AG20443 (cell line): ENCODE measurements at places on chromosomes 1 and 21.

- no peak for DNase-seq
Measured at GRCh38 chr1:234743791-234744611, 134.0 kb upstream of the IRF2BP2 start.

- DNase-seq: no peak
Measured at GRCh38 chr1:172427191-172427590, 6.7 kb downstream of the C1orf105 start.

DNA sequence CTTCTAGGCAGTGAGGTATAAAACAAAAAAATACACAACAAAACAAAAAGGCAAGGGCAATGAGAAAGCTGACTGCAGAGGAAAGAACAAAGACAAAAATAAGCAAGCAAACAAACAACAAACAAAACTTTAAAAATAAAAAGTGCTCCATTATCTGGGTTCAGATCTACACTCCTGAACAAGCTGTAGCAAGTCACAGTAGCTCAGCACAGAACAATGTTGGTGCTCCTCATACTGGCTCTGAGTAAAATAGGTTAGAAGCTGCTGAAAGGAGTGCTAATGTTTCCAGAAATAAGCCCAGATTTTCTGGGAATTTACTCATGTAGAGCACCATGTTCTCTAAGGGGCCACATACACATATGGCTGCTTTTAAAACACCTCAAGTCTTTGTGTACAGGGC lies 16.6 kb upstream of the DUSP10 start:
- no peak for DNase-seq

DNA sequence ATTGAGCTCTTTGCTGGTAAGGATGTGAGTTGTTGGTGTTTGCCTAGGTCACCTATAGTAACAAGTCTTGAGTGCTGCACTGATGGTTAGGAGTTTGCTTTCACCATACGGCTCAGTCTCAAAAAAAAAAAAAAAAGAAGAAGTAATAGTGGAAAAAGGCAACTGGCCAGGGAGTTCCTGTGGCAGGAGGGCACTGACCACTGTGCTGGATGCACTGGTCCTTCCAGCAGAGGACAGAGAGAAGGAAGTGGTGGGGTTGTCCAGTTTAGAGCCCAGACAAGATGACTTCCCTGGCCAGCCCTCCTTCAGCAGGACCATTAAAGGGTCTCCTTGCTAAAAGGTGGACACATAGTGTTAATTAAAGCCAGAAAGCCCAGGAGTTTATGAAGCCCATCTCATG lies 11.9 kb upstream of the PTCH2 start:
- DNase-seq: no peak

DNA sequence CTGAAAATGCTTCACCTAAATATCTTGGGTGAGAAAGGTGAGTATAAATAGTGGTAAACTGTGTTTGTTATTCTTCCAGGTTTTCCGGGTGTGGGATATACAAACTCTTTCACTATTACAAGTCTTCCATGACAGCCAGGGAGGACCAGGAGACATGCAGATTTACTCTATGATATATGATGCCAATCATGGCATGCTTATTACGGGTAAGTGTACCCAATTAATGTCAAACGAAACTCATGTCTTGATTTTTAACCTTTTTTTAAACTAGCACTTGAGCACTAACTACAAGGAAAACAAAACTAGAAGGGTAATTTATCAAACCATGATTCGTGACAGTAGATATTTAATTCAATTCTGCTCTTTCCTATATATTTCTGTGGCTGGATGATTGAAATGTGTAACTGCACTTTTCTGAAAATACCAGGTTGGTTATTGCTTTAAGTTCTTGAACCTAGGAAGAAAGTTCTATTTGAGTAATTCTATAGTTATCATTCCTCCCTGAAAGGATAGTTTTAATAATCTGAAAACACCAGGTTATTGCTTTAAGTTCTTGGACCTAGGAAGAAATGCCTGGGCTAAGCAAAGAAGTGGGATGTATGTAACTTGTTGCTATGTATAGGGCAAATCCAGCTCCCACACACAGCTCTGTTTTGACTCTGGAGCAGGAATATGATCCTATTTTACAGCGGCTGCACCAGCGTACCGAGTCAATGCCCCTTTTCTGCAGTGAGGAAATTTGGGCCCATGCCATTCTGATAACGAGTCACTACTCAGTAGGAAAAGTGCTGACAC lies 86.4 kb downstream of the WDR64 start:
- DNase-seq: no peak

- DNase-seq: no peak
Measured at GRCh38 chr1:92367496-92367895, 68.6 kb downstream of the RPAP2 start.

DNA sequence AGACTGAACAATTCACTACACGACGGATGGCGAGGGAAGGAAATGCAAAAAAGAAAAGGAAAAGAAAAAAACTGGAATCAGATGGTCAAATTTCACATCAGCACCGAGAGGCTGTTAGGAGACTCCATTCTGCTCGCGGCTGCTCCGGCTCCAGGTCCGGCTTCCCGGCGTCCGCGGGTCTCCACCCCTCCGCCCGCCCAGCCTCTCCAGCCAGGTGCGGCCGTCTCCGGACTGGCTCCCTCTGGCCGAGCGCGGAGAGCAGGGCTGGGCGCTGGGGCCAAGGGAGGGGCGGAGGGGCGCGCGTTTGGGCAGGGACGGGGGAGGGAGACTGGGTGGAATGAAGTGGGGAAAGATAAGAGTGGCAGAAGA lies 332 bp downstream of the KCNJ6 start:
- DNase-seq: peak; percentile 46

GRCh38 chr1:3731583-3732433 lies 20.4 kb upstream of the CCDC27 start:
- DNase-seq: no peak

- no peak for DNase-seq
Measured at GRCh38 chr1:53971718-53972117, 25.6 kb downstream of the LRRC42 start.

GRCh38 chr1:63821091-63822005 lies 47.5 kb downstream of the ROR1 start:
- DNase-seq: peak; percentile 26

- DNase-seq: no peak
Measured at GRCh38 chr1:170214117-170215032, 68.6 kb downstream of the NTMT2 start.

- no peak for DNase-seq
Measured at GRCh38 chr21:46196733-46197132, 12.5 kb upstream of the SPATC1L start.

DNA sequence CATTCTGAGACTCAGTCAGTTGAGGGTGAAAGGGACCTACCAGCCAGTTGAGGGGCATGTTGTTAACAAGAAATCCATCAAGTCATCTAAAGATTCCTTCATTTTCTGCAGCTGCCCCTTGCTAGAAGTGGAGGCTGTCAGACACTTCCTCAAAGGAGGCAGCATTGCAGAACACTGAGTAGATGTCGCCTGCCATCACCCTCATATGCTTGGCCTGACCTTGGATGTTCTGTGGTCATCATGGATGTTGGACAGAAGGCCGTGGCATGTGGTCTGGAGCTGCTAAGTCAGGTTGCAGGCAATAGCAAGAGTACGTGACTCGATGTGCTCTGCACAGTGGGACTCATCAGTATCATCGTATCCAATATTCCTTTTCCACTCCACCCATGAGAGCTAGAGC lies 70.6 kb downstream of the GATAD2B start:
- DNase-seq: no peak

DNA sequence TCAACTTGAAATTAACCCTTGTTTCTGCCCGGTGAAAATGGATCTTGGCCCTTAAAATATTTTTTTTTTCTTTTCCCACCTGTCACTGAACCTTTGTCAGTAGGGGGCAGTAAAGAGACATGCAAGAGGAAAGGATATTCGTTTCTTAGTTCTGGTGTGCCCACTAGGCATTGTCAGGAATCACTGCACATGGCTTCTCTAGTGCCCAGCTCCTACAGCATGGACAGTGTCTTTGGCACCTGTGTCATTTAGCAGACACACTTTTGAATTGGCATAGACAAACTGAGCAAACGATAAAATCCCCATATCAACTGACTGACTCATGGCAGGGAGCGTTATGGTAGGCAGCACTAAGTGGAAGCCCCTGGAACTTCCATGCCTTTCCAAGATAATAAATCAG lies 1048.1 kb downstream of the BRINP3 start:
- DNase-seq: no peak

- DNase-seq: peak; percentile 12
Measured at GRCh38 chr1:180643693-180644092, 11.9 kb downstream of the XPR1 start.

GRCh38 chr1:22808186-22808675 lies 97.6 kb downstream of the EPHB2 start:
- DNase-seq: peak; percentile 92

DNA sequence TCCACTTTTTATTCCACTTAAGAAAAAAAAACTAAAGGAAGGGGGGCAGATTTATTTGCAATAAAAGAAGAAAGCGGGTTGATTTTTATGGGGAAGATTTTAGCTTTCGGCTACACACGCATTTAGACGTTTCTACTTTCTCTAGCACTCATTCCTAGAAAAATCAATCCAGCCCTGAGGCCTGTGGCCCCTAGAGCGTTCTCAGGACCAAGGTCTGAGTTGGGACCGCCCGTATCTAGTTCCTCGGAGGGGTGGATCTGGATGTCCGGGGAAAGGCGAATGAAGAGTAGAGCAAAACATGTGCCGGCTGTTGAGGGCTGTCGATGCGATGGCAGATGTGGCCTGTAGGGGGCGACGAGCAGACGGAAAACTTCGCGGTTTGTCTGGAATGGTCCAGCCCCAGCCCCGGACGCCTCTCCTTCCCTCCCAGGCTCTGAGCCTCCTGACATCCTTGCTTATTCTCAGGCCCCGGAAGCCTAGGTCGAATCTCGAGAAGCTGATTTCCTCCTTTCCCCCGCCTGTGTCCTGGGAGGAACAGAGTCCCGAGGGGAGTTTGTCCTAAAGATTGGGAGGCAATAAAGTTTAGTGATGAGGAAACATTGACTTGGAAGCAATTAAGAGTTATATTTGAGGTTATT lies 5.2 kb downstream of the FOXD3 start:
- peak; percentile 85 for DNase-seq

GRCh38 chr1:182384387-182384960 lies 7.1 kb downstream of the GLUL start:
- no peak for DNase-seq

GRCh38 chr1:111481387-111482221 lies 7.8 kb downstream of the C1orf162 start:
- peak; percentile 92 for DNase-seq

DNA sequence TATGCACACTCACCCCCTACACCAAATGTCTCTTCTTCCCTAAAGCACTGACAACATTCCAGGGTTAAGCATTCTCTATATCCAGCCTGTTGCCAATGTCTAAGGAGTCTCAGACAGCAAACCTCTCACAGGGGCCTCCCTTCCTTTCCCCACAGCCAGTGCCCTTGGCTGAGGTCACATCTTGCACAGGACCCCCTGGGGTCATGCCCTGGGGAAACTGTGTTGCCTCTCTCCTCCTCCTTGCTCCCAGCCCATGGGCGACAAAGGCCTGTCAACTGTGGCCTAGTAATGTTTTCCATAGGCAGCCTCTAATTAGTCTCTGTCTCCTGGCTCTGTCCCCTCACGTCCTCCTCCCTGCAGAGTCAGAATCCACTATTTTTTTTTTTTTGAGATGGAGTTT lies 54.6 kb downstream of the NENF start:
- DNase-seq: no peak

GRCh38 chr1:239357867-239358266 lies 28.5 kb upstream of the CHRM3 start:
- DNase-seq: no peak

DNA sequence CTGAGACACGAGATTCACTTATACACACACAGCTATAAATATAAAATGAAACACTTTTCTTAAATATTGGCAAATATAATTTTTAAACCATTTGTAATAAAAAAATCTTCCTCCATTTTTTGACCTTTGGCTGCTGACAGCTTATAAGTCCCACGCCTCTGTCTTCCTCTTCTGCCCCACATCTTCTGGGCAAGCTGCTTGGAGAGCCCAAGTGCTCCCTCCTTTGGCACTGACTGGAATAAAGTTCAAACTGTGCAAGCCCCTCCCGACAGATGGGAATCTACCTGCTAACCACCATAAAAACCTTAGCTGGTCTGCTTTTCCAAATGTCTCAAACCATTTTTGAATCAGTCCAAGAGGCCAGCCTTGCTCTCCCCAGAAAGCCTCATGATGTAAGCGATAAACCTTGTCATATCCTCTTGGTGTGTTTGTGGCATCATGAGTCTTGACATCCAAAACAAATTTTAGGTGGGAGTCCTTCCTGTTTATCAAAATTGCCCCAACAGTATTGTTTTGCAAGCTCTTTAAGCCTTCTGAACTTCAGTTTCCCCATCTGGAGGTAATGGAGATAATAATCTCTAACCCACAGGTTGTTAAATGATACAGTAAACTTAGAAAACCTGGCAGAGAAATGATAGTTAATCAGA lies 99.8 kb downstream of the SNX7 start:
- DNase-seq: no peak
